ENCODE measurements at places on chromosomes 2 and 18.
A peak's percentile ranks its signal among the peaks of the same experiment; 100 is the strongest.

GRCh38 chr2:20348542-20348941 is 2.1 kb downstream of the PUM2 start:
- DNase-seq: no peak

DNA sequence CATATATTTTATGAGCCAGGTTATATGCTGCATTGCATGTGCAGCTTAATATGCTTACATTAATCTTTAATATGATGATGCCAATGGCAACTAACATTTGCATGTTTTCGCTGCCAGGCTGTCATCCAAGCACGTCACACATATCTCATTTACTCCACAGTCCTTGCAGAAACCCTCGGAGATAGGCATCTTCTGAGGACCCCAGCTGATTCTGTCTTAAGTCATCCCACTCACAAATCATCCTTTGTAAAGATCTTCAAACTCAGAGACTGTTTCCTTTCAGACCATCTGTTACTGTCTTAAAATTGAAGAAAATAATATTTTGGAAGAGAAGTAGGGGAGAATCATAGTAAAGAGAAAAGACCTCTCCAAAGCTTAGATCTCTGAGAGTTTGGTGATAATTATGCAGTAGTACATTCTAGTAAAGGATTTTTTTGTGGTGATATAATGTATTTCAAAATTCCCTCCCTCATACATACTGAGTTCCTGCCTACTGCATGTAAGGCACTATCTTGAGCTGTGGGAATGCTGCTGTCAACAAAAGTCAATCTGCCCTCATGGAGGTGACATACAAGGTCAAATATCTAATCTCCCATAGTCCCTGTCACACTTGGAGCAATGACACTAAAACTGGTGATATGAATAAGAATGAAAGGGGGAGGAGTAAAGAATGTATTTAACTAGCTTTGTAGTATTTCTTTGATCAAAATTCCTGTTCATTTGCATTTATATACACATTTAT is 11.0 kb downstream of the ITGA4 start:
- DNase-seq: no peak

- no peak for DNase-seq
Observed at GRCh38 chr2:38095996-38096861, 20.3 kb upstream of the CYP1B1 start.

DNA sequence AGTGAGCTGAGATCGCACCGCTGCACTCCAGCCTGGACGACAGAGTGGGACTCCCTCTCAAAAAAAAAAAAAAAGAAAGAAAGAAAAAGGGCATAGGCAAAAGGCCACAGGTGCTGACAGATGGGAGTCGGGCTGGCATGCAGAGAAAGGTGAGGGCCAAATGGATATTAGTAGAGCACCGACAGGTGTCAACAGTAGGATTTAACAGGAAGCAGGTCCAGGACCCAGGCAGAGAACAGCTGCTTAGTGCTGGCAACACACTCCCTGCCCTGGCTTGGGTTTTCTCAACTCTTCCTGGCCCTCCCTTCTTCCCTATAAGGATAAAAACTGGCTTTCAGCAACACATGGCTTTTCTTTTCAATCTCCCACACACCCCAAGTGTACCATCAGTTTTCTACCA is 84.9 kb downstream of the MRO start:
- no peak for DNase-seq

GRCh38 chr2:173458991-173459780 is 104.5 kb downstream of the CDCA7 start:
- DNase-seq: no peak

GRCh38 chr2:138201286-138201685 is 237.0 kb downstream of the HNMT start:
- peak; percentile 8 for DNase-seq

DNA sequence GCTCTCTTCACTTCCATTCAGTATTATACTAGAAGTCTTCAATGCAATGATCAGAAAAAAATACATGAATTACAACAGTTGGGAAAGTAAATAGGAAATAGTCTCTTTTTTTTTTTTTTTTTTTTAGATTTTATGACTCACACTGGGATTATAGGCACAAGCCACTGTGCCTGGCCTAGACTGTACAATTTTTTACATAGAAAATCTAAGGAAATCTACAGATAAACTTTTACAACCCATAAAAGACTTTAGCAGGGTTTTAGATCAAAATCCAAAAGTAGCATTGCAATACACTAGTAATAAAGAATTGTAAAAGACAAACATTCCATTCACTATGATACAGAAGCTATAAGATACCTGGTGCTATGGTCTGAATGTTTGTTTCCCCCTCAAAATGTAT is 39.0 kb downstream of the CFAP221 start:
- no peak for DNase-seq

DNA sequence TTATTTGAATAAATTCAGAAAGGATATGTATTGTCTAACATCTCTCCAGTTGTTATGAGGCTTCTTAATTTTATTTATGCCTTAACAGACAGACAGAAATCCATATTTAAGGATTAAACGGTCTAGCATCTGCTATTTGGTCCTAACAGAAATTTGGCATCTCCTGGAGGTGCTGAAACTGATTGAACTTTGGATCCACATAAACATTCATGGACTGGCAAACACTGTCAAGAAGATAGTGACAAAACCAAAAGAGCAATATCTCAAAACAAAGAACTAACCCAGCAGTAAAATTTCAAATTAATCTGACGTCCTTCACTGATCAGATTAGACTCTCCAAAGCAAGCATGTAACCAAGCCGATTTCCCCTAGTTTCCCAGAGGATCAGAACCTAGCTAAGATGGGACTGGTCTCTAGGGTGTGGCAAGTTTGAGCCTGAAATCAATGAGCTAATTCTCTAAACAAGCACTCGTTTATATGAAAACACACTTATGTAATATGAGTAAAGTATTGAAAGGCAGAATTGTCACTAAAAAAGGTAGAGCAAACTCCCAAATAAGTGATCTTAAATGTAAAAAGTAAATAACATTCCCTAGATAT is 139.5 kb downstream of the NOL4 start:
- no peak for DNase-seq

DNA sequence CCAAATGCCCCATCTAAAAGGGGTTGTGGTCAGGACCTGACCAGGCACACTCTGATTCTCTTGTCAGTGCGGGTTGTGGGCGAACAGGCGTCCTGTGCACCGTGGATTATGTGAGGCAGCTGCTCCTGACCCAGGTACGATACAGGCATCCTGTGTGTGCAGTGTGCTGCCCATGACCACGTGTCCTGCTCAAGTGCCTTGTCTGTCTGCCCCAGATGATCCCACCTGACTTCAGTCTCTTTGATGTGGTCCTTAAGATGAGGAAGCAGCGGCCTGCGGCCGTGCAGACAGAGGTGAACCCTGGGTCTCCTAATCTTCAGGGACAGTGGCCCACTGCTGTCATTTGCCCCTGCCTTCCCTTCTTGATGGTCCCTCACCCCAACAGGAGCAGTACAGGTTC is 14.6 kb downstream of the PTPN18 start:
- DNase-seq: no peak

DNA sequence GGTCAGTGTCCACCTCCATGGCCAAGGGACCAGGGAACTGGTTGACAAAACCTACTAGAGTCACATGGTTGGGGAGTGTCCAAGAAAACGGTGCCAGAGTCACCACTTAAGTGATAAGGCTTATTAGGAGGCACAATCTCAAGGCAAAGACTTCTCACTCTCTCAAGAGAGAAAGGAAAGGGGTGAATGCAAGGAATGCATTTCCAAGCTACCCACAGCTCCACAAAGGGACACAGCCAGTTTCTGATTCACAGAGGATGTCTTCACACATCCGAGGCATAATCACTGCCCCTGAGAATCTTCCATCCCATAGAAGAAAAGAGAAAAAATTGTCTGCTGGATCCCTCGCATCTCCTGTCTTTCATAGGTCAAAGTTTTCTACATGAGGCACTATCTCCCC is 269.3 kb downstream of the TNS1 start:
- DNase-seq: no peak

GRCh38 chr2:48414980-48415835 is 114.7 kb upstream of the STON1 start:
- DNase-seq: peak; percentile 56

DNA sequence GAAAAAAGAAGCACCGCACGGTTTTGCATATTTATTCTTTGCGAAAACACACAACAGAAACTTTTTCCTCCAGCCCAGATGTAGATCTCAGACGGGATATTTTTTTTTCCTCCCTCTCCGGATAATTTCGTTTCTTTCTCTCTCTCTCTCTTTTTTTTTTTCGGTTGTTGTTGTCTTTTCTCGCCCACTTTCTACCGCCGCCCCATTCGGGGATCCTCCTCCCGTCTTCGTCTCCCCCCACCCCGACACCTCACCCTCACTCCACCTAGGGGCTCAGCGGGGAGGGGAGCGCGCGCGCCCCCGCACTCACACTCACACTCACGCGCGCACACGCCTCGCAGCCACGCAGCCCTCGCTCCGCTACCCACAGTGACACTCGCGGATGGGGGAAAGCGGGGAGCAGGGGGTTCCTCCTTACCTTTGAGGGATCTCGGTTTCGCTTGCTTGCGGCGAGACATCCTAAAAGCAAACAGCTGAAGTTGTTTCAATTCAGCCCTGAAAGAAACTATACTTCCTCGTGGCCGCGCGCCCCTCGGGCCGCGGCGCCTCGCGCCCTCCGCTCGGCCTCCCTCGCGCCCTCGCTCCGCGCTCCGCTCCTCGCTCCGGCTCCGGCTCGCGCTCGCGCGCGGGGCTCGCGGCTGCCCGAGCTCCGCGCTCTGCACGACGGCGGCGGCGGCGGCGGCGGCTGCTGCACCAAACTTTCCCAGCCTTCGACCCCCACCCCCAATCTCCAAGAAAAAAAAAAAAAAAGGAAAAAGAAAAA is 1.3 kb downstream of the ZNF521 start:
- peak; percentile 48 for DNase-seq

GRCh38 chr2:64700133-64700809 is 46.6 kb upstream of the SERTAD2 start:
- DNase-seq: peak; percentile 45

DNA sequence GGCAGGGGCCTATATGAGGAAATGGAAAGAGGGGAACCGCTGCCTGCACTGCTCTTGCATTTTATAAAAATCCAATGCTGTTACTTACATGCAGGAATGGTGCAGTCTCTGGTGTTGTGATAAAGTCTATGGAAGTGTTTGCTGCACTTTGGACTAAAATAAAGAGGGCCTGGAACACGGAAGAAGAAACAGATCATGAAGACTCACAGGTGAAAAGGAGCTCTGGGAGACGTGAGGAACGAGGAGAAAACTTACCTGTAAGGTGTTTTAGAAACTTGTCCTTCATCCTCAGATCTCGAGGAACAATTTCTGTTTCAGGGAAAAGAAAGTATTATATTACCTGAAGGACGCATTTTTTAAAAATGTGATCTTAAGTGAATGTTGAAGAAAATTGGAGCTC is 1.9 kb downstream of the ALKAL2 start:
- no peak for DNase-seq

DNA sequence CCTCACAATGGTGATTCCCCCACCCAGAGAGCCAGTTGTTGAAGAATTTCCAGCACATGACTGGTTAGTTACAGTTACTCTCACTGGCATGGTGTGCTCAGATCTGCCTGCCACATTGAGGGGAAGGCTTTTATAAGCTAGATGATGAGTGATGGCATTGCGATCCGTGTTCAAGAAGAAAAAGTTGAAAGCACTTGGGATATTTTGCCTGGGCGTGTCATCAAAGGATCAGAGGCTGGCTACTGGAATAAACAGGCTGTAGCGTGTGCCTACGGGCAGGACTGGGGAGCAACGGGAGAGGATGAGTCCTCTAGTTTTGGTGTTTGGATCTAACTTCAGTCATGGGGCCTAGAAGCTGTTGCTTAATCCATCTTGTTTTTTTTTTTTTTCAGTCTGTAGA is 175.0 kb downstream of the SETBP1 start:
- no peak for DNase-seq

- no peak for DNase-seq
Observed at GRCh38 chr2:231514951-231515297, 15.3 kb downstream of the NMUR1 start.

DNA sequence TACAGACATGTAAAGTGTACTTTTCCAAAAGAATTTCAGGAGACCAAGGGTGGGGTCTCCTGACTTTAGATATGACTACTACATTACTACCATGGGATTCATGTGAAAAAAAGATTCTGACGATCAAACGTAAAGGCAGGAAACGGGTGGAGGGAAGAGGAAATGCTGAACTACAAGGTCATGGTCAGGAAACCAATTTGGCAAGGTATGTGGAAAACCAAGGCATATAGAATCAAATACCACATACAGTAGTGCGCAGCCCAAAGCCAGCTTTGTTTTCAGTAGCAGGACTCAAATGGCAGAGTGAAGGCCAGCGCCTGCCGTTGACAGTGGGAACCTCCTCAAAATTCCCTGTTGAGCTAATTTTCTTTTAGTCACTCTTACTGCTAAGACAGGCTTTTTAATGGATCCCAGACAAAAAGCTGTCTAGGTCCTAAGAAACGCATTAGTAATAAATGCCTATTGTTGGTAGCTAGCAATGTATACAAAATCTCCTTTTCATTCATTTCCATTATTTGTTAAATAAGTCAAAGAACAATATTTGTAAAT is 57.6 kb upstream of the SERTAD2 start:
- DNase-seq: peak; percentile 58

GRCh38 chr2:233789554-233789953 is 11.4 kb downstream of the MROH2A start:
- no peak for DNase-seq

DNA sequence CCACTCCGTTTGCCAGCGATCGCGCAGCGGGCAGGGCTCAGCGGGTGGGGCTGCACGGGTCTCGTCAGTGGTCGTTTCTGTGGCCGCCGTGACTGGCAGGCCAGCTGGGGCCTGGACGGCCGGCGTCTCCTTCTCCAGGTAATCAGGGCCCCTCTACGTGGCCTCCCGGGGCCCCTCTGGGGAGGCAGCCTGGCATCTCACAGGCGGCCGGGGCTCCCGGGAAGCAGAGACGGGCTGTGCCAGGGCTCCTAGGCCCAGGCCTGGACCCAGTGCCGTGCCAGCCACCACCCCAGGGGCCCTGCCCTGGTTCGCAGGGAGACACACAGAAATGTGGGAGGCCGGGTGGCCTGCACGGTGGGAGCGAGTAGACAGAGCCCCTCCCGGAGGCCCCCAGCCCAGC is 59.5 kb downstream of the NFATC1 start:
- no peak for DNase-seq

GRCh38 chr2:205290299-205290698 is 392.0 kb upstream of the NRP2 start:
- no peak for DNase-seq

DNA sequence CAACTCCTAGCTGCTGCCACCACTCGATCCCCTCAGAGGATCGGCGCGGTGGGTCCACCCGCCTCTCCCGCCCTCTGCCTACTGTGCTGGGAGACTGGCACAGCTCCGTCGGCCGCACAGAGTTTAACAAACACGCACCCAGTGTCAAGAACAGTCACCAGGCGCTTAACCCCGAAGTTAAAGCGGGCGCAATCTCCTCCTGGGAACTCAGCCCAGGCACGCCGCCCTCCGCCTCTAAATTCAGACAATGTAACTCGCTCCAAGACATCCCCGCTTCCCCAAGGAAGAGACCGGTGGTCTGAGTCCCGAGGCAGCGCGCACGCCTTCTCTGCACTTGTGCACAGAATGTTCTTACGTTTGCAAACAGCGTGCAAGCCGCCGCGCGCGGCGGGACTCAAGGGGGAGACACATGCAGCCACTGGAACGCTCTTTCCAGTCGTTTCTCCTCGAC is 533 bp downstream of the CXCR4 start:
- peak; percentile 33 for DNase-seq

Data from fibroblast of pulmonary artery (primary cell).